ENCODE measurements at places on chromosomes 16 and 17. TPM values are rescaled to one million over a fixed set of nuclear protein-coding genes. Genes with fewer than 3 reads are reported as not detected.

DNA sequence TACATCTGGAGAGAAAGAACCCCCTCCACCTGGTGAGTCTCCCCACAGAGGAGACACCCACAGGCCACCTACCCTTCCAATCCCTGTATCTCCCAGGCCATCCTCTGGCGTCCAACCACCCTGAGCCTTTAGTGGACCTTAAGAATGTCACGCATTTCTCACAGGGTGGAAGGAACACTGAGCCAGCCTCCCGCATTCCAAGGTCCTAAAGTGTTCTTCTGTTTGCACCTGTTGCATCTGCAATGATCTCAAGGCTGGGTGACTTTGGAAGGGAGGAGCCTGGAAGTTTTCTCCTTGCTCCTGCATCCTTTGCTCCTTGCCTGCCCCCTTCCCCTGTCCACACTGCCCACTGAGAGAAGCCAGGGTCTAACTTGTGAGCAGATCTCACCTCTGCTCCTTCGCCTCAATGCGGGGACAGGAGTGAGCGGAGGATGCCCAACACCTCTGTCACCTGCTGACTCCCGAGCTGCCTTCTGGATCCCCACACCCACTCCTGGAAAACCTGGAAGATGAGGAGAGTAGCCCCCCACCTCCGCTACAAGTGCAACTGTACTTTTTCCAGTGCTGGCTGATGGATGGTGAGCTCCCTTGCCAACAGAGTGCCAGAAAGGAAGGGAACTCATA, 3.7 kb downstream of the CHST5 start:
- H3K36me3 ChIP-seq, result peaks cover 3% of the 10 kb centered on the region
- no peaks in the 10 kb centered on the region for H3K27me3 ChIP-seq
- no peaks in the 10 kb centered on the region for H3K4me1 ChIP-seq
- no peak overlapping the region for H3K27ac ChIP-seq
- no peak overlapping the region for H3K4me3 ChIP-seq

GRCh38 chr17:38881600-38882191, 11.8 kb downstream of the LASP1 start:
- peak overlapping the region; percentile 35 for H3K27ac ChIP-seq
- H3K27me3 ChIP-seq, result no peaks in the 10 kb centered on the region
- DNase-seq, result no peak
- peak overlapping the region; percentile 40 for H3K4me3 ChIP-seq
- peaks cover 73% of the 10 kb centered on the region for H3K4me1 ChIP-seq
- peaks cover 2% of the 10 kb centered on the region for H3K36me3 ChIP-seq

DNA sequence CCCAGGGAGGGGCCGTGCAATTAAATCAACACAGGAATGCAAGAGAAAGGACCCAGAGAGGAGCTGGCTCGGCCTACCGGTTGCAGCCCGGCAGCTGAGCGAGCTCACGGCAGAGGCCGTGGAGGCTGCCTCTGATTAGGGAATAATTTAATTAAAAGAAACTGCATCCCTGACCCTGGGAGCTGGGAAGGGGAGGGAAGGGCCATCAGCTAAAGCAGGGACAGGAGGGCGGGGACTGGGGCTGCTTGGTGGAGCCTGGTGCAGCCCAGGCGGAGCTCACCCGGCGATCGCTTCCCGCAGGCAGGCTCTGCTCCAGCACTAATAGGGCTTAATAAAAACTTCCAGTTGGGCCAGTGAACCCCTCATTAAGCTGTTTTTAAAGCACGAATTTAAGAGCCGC, 43.4 kb downstream of the LMF1 start:
- DNase-seq, result no peak
- no peaks in the 10 kb centered on the region for H3K27me3 ChIP-seq
- H3K4me1 ChIP-seq, result peaks cover 4% of the 10 kb centered on the region

GRCh38 chr17:40341808-40342503, 22.6 kb downstream of the GJD3 start:
- H3K4me3 ChIP-seq, result peak overlapping the region; percentile 92
- no peak for DNase-seq
- H3K4me1 ChIP-seq, result peaks cover 62% of the 10 kb centered on the region
- H3K27me3 ChIP-seq, result peaks cover 19% of the 10 kb centered on the region
- H3K36me3 ChIP-seq, result no peaks in the 10 kb centered on the region

- DNase-seq, result no peak
- H3K4me3 ChIP-seq, result no peak overlapping the region
- no peaks in the 10 kb centered on the region for H3K27me3 ChIP-seq
Observed at GRCh38 chr16:3762107-3762750, 44.9 kb upstream of the TRAP1 start.

DNA sequence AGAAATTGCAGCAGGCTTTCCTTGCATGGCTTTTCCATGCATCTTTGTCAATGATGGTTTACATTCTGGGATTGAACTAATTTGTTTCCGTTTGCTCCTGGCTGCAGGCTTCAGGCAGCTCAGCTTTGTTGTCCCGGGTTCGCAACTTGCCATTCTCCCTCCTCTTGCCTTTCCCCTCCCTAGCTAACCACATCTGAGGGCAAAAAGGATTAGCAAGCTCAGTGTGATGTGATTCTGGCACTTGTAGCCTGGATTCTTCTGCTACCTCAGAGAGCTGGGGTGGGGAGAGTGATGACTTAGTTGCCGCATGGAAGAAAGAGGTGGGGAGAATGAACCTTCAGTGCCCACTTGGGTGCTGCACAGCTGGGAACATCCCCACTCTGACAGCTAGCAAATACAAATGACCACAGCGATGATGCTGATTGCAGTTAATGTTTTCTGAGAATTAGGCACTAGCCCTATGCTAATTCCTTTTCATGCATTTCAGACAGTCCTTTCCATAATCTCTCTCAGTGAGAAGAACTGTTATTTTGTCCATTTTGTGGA, 120.2 kb upstream of the SALL1 start:
- DNase-seq, result no peak
- H3K27ac ChIP-seq, result no peak overlapping the region
- no peaks in the 10 kb centered on the region for H3K36me3 ChIP-seq
- no peaks in the 10 kb centered on the region for H3K27me3 ChIP-seq

DNA sequence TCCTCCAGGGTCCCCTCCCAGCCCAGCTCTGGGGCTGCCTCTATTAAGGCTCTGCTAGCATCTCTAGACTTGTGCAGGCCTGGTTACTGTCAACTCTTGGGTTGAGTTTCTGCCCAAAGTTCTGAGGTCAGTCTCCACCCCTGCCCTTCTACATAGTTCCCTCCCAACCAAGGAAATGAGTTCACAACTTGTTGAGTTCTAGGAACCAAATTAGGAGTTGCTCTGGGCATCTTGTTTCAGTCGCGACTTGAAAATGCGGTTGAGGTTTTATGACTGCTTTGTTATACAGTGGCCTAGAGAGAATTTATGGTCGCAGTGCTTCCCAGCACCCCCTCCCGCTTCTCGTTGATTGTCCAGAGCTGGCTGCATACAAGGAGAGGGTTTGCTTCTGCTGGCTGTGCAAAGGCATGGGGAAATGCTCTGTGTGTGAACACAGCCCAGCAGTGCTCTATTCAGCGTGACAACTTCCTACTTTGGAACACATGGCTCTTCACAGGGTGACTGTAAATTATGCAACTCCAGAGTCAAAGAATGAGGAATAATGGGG, 20.2 kb downstream of the GNAO1 start:
- peaks cover 14% of the 10 kb centered on the region for H3K4me1 ChIP-seq
- peaks cover 2% of the 10 kb centered on the region for H3K36me3 ChIP-seq
- peaks cover 15% of the 10 kb centered on the region for H3K27me3 ChIP-seq
- H3K4me3 ChIP-seq, result no peak overlapping the region
- DNase-seq, result no peak

DNA sequence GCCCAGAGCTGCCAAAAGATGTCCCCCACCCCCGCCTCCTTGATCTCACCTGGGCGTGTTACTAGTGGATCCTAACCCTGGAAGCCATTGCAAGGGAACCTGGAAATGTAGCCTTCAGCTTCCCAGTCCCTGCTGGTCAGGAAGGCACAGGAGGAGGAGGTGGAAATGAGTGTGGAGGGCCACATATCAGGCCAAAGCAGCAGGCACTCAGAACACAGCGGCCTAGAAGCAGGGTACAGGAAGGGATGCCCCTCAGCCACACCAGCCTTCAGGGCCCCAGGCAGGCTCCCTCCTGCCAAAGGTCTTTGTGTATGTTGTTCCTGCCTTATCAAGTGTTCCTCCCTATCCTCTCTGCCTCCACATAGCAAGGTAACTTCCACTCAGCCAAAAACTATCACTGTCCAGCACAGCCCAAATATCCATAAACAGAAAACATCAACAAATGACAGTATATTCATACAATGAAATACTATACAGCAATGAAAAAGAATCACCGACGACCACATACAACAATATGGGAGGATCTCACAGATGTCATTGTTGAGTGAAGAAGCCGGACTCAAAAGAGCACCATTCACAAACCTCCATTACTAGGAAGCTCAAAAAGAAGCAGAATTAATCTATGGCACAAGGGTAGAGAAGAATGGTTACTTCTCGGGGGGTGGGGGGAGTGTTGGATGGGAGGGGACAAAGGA, 28.2 kb upstream of the TNFRSF13B start:
- no peaks in the 10 kb centered on the region for H3K27me3 ChIP-seq
- H3K27ac ChIP-seq, result no peak overlapping the region
- H3K4me1 ChIP-seq, result no peaks in the 10 kb centered on the region
- no peaks in the 10 kb centered on the region for H3K36me3 ChIP-seq

- H3K27ac ChIP-seq, result no peak overlapping the region
- H3K36me3 ChIP-seq, result peaks cover 2% of the 10 kb centered on the region
- H3K27me3 ChIP-seq, result peaks cover 96% of the 10 kb centered on the region
- DNase-seq, result no peak
Observed at GRCh38 chr17:35486920-35487732, 38.6 kb upstream of the SLFN13 start.

DNA sequence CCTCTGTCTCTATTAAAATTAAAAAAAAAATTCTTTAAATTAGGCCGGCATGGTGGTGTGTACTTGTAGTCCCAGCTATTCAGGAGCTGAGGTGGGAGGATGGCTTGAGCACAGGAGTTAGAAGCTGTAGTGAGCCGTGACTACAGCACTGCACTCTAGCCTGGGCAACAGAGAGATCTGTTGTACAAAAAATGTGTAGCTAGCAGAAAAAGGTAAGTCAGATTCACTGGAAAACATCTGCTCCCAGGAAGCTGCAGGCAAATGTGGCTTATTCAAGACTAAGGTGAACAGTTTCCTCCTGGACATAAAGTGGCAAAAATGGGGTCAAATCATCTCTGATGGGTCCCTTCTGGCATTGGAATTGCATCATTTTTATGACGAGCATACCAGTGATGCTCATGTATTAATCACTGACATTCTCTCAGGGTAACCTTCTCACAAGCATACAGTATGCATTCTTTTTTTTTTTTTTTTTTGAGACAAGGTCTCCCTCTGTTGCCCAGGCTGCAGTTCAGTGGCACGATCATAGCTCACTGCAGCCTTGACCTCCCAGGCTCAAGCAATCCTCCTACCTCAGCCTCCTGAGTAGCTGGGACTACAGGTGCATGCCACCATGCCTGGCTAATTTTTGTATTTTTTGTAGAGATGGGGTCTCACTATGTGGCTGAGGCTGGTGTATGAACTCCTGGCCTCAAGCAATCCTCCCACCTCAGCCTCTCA, 48.7 kb downstream of the CPPED1 start:
- peaks cover 39% of the 10 kb centered on the region for H3K4me1 ChIP-seq
- H3K27me3 ChIP-seq, result no peaks in the 10 kb centered on the region
- H3K4me3 ChIP-seq, result no peak overlapping the region
- no peaks in the 10 kb centered on the region for H3K36me3 ChIP-seq

DNA sequence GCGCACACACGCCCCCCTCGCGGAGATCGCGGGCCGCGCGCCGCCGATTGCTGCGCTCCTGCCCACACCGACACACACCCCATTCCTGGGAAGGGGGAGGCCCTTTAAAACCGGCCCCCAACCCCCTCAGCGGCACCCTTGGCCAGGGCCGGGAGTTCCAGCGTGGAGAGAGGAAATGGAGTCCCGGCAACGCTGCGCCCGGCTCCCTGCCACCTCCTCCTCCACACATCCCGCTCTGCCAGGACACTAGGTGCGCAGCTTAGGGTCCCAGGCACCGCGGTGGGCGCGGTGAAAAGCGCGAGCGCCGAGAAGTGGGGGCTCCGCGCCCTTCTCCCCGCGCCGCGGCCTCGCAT, 397 bp downstream of the CDC42EP4 start:
- H3K36me3 ChIP-seq, result no peaks in the 10 kb centered on the region
- no peak for DNase-seq
- peaks cover 23% of the 10 kb centered on the region for H3K4me1 ChIP-seq
- peak overlapping the region; percentile 95 for H3K4me3 ChIP-seq
- H3K27ac ChIP-seq, result peak overlapping the region; percentile 86
- peaks cover 37% of the 10 kb centered on the region for H3K27me3 ChIP-seq

DNA sequence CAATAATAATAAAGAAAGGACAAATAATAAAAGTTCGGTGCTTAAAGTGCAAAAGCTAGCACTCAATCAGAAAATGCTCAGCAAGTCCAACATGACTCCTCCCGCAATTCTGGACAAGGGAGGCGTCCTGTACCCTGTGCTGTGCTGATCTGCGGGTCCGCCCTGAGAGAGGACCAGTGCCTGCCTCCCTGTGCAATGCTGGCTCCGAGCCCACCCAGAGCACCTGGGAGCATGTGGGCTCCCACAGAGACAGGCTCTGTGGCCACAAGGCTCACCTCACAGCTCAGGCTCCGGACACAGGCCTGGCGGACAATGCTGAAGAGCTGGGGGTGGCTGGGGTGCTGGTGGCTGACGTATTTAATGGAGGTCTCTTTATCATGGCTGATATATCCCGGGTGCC, 11.1 kb downstream of the FLCN start:
- H3K4me1 ChIP-seq, result no peaks in the 10 kb centered on the region
- no peaks in the 10 kb centered on the region for H3K27me3 ChIP-seq
- H3K27ac ChIP-seq, result no peak overlapping the region

DNA sequence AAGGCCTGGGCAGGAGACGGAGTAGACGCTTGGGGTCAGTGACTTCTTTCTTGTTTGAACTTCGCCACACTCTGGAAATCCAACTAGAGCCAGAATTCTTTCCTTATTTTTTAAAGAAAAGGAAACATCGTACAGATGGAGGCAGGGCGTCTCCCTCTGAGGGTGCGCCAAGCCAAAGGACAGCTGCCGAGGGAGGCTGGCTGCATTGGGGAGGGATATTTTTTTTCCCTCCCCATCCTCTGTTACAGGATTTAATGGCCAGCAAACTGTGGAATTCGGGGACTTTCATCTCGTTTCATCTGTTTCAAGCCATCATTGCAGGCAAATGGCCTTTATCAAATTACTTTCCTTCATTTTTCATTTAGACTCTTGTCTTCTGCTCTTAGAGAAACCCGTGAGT, 15.9 kb downstream of the CDK5R1 start:
- H3K27me3 ChIP-seq, result no peaks in the 10 kb centered on the region
- peaks cover 54% of the 10 kb centered on the region for H3K4me1 ChIP-seq
- no peak for DNase-seq
- H3K27ac ChIP-seq, result no peak overlapping the region

METTL2A gene
- total RNA-seq, result 43.8 TPM

AOC2 gene
- total RNA-seq, result 3.2 TPM

GFAP gene
- not detected for total RNA-seq

GAS2L2 gene
- total RNA-seq, result 0.16 TPM

NR1D1 gene
- total RNA-seq, result 2.5 TPM

CEP112 gene
- total RNA-seq, result 24.5 TPM

SMIM22 gene
- total RNA-seq, result not detected

AIPL1 gene
- total RNA-seq, result not detected

All from neural crest cell (in vitro differentiated cells).